Cortex of kidney (tissue), 1 donor: ENCODE measurements at places on chromosomes 3 and 15.

DNA sequence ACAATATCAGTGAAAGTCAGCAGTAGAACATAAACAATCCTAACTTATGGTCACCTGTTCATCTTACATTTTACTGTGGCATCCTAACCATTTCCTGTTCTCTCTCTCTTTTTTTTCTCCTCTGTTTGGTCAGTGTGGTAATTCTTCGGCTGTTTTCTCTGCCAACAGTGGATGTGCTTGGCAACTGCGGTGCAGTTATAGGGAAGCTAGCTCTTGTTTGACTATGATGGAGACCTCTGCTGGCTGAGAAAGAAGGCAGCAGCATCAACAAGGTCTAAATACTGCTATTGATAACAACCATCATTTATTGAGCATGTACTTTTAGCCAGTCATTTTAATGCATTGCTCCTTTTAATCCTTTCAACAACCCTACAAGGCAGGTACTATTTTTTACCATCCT lies 723 bp upstream of the DRD3 start:
- DNase-seq, result no peak

GRCh38 chr15:100544338-100544841 lies 15.6 kb upstream of the CERS3 start:
- DNase-seq, result no peak

DNA sequence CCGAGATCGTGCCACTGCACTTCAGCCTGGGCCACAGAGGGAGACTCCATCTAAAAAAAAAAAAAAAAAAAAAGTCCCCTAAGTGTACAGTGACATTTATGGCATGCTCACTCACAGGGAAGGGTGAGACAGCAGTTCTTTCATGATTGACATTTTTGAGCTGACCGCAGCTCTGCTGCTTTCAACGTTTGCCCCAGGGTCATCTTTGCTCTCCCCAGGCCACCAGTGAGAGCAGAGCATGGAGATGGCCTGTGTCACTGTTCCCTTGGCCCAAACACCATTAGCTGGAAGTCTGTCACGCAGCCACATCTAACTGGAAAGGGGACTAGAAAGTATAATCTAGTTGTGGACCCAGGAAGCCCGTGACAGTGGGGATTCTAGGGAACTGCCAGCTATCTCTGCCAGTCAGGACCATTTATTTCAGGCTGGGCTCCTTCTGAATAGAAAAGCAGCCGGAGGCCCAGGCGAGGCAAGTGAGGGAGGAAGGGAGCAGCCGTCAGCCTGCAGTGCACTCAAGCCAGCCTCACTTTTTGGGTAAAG lies 193.4 kb upstream of the HES1 start:
- no peak for DNase-seq

DNA sequence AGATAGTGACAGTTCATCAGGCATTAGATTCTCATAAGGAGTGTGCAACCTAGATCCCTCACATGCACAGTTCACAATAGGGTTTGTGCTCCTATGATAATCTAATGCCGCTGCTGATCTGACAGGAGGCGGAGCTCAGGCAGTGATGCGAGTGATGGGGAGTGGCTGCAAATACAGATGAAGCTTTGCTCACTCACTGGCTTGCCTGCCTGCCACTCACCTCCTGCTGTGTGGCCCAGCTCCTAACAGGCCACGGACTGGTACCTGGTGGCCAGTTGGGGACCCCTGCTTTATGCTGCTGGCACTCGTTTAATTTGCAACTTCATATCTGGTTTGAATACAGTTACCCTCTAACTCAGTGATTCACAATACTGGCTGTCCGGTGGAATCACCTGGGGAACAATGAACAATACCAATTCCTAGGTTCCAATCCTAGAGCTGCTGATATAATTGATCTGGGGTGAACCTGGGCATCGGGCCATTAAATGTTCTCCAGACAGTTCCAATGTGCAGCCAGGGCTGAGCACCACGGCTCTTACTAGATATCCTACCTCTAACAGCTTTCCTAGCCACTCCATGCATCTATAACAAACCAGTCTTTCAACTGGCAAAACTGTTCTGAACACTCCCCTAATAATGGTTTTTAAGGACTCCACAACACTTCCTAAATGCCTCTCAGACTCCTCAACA lies 131.4 kb downstream of the ATP1B3 start:
- no peak for DNase-seq

- no peak for DNase-seq
Measured at GRCh38 chr3:127534564-127534963, 56.0 kb downstream of the TPRA1 start.
